Kidney glomerular epithelial cell (primary cell): ENCODE measurements at places on chromosomes 2 and 18.
A peak's percentile ranks its signal among the peaks of the same experiment; 100 is the strongest.

DNA sequence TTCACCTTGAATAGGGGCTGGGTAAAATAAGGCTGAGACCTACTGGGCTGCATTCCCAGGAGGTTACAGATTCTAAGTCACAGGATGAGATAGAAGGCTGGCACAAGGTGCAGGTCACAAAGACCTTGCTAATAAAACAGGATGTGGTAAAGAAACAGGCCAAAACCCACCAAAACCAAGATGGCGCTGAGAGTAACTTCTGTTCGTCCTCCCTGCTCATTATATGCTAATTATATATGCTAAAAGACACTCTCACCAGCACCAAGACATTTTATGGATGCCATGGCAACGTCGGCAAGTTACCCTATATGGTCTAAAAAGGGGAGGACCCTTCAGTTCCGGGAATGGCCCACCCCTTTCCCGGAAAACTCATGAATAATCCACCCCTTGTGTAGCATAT lies 711.5 kb upstream of the KLHL29 start:
- DNase-seq = no peak

DNA sequence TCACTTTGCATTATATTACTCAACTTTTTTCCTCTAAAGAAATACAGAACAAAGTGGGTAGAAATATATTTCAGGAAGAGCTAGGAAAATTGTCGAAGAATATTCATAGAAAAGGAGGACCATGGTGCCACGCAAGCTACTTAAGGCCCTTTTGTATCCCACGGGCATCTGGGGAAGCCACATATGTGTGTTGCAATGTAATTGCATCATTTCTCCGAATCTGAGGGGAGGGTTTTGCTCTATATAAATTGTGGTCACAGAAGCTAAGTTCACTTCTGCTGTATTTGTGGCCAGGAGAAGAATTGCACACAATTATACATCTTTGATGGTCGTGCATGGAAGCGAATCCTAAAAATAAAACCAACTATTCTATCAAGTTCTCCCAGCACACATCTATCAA lies 360.3 kb downstream of the IRS1 start:
- DNase-seq = no peak

DNA sequence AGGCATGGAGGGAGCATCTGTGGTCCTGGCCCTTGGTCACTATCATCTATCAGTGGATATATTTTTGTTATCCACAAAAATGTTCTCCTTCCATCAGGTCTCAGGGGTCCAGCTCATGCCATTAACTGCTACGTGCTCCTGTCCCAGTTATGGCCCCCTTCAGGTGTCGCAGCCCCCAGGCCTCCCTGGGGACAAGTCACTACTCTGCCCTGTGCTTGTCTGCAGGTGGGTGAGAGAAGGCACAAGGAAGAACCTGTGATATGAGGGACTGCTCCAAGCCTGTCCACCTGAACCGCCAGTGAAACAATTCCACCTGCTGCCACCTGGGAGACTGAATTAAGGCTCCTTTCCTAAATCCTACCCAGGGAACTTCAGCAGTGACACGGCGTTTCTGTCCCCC lies 229.6 kb upstream of the ID2 start:
- DNase-seq = no peak

DNA sequence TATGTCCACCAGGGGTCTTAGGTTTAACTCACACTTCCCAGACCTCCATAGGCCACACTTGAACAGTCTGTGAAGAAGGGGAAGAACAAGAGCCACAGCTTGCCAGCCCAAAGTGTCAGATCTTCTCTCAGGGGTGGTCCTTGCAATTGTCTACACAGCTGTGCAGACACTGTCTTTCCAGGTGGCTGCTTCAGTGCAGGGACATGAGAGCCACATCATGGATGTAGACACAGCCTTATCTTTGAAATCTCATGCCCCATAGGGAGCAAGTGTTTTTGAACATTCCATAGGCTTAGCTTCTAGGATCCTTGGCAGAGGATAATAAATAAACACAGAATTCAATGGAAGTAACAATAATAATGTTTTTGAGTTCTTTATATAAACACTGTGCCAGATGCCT lies 6.7 kb downstream of the ZNF407 start:
- no peak for DNase-seq

GRCh38 chr18:50358844-50359243 lies 16.0 kb upstream of the SKA1 start:
- DNase-seq = no peak

- no peak for DNase-seq
Measured at GRCh38 chr2:15189216-15189615, 371.9 kb downstream of the NBAS start.

GRCh38 chr2:38654528-38655381 lies 11.2 kb upstream of the GALM start:
- DNase-seq = no peak

DNA sequence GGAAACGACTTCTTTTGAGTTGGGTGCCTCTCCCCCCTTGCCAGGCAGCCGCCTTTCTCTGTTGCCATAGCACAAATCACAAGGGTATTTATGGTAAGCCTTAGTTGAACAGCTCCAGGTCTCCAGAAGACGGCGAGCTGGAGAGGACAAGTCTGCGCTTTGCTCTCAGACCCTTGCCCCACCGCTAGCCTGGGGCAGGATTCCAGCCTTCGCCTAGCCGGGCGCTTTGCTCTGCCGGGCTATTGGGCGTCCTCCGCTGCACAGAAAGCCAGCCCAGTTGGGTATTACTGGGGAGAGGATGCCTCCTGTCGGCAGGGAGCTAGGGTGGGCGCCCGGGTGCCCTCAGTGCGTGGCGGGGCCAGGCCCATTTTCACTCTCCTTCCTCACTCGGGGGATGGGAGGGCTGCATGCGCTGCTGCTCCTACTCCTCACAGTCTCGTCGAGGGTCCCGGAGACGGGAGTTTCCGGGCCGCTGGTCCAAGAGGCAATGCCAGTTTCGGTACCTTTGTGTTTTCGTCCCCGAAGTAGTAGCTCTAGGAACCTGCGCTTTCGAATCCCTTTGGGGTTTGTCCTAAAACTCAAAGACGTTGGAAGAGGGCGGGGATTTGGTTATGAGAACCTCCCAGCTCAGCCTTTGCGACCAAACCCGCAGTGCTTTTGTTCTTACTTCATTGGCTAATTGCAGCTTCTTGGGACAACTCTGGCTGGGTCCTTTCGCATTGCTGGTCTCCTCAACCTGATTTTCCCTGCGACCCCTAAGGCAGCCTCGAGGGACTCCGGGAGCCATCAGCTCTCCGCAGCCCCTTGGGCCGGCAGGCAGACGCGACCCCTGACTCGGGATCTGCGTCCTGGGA lies 3.6 kb upstream of the DLX2 start:
- peak; percentile 45 for DNase-seq

- DNase-seq = no peak
Measured at GRCh38 chr18:25229920-25230319, 122.0 kb downstream of the ZNF521 start.

DNA sequence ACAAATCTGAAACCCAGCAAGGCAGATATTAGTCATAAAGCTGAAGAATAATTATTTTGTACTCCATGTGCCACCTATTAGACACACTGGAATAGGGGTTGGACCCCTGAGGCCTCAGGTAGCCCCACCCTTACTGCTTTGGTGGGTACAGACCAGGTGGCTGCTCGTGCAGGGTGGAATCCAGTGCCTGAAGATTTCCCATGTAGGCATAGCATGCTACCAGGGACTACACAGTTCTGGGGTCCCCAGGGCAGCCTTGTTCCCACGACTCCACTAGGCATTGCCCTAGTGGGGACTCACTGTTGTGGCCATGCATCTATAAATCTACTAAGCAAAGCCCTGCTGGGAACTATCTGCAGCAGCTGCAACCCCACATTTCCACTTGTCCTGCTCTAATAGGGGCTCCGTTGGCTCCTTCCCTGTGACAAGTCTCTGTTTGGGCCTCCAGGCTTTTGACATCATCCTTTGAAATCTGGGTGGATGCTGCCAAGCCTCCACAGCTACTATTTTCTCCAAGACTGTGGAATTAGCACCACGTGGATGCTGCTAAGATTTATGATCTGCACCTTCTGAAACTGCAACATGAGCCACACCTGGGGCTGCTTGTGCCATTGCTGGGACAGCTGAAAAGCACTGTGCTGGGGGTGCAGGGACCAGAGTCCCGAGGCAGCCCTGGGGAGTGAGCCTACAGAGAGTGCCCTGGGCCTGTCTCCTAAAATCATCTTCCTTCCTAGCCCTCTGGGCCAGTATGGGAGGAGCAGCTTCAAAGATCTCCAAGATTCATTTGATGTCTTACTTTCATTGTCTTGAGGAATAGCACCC lies 303.8 kb downstream of the FSIP2 start:
- DNase-seq = no peak

GRCh38 chr2:172833898-172834297 lies 98.3 kb downstream of the RAPGEF4 start:
- DNase-seq = no peak

GRCh38 chr2:62527478-62528210 lies 21.6 kb upstream of the TMEM17 start:
- DNase-seq = no peak

DNA sequence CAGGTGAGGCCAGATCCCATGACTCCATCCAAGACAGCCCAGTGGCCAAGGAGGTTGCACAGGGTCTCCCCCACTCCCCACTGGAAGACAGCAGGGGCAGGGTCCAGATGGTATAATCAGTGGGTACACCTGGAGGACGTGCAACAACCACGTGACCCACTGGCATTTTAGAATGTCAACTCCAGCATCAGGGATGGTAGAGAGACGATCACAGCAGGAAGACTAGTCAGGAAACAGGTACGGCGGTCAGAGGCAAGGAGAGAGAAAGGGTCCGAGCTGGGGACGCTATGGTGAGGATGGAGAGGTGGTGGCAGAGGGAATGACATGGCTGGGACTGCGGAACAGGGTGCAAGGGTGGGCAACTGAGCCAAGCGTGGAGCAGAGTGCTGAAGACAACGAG lies 23.0 kb downstream of the SERTAD2 start:
- DNase-seq = no peak

GRCh38 chr18:49553003-49553402 lies 8.9 kb upstream of the LIPG start:
- DNase-seq = no peak

DNA sequence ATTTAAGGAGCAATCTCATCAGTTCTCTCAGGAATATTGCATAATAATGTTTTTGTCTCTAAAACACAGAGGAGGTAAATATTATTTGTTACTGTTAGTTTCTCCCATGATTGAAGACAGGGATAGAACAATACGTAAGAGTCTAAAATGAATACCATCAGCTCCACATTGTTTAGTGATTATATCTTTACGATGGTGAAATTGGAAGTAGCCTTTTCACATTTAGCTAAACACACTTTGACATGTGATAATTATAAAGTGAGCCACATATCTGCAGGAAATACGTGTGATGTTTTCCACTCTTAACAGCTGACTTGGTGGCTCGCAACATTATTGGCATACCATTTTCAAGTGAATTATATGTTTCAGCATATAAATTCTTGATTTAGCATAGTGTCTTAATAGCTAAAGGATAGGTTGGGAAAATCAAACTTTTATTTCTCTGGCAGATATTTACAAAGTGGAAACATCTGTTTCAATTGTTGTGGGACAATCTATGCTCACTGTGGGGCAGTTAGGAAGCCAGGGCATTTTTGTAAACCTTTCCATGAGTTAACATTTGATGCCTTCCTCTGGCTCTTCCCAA lies 208.1 kb upstream of the RASGRP3 start:
- DNase-seq = no peak

- DNase-seq = no peak
Measured at GRCh38 chr2:122451697-122452096, 696.2 kb downstream of the TSN start.

DNA sequence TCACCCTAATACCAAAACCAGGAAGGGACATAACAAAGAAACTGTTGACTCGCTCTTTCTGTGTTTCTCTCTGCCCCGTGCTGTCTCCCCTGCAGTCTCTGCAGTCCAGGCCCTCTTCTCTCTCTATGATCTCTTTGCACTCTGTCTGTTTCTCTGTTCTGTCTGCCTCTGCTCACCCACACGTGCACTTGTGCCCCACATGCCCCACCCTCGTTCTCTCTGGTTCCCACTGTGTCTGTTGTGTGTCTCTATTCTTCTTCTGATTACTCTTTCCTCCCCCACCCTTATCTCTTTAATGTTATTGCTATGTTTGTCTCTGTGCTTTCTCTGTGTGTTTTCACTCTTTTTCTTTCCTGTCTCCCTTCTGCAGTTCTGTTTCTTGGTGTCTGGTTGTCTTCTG lies 54.0 kb downstream of the NAT8 start:
- no peak for DNase-seq

DNA sequence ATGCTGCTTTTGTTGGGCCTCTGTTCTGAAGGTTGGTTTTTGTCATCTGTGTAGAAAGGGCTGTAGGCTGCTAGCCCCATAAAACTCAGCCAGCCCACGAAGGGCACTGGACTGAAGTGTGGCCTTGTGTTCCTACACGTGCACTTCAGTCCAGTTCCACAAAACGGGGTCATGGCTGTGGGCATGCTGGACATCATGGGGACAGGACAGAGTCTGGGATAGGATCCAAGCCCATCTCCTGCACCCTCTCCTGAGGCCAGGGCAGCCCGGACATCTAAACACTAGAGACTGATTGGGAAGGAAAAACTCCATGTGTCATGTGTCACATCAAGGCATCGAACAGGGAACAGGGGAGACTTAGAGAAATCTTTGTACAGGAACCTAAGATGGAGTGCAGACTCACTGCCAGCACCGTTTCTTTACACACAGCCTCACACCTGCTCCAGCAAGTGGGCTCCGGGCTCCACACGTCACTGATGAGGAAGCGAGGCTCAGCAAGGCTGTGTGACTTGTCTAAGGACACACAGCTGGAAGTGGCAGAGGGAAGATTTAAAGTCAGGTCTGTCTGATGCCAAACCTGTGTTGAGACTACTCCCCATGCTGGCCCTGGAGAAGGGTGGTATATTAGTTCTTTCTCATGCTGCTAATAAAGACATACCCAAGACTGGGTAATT lies 74.8 kb upstream of the BCL2L11 start:
- DNase-seq = no peak

DNA sequence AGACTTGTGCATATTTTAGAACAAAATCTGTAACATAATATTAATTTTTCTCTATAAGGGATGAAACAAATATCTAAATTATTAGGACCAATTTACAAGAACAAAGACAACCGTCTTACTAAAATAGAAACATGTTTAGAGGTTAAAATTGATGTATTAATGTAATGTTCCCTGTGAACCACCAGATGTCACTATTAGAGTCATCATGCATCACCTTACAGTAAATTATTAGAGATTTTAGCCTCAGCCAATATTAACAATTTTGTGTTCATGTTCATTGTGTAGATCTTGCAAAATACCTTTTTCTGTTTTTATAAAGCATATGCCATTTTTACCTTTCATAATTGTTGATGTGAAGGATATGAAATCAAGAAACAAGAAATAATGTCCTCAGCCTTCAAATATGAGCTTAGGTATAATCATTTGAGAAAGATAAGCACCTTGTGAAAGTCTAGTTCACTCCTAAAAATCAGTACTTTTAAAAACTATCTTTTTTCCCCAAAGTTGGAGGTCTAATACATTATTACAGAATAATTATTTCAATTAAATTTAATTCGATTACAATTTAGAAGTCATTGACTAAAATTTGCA lies 344.3 kb upstream of the KCNH7 start:
- peak; percentile 45 for DNase-seq
